ENCODE measurements at places on chromosomes 3 and 15.

DNA sequence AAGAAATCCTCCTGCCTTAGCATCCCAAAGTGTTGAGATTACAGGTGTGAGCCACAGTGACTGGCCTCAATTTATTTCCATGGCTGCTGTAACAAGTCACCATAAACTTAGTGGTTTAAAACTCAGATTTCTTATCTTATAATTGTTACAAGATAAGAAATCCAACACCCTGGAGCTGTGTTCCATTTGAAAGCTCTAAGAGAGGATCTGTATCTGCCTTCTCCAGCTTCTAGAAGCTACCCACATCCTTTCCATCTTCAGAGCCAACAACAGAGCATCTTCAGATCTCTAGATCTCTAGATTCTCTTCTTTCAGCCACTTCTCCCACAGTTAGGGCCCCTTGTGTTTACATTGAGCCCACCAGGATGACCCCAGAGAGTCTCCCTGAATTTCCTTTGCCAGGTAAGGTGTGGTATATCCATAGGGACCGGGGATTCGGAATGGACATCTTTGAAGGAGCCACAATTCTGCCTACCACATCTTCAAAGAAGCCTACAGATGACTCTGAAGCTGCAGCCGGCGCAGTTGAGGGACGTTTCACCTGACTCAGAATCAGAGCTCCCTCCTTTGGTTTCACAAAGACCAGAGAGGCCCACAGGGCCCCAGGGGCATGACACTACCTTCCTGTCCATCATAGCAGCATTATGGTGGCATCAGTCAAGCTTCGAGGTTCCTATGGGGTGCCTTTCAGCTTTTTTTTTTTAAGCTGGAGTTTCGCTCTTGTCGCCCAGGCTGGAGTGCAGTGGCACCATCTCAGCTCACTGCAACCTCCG lies 87.0 kb upstream of the IGF1R start:
- DNase-seq: no peak

GRCh38 chr3:45010811-45011333 lies 15.2 kb upstream of the CLEC3B start:
- no peak for DNase-seq

GRCh38 chr3:87420171-87420570 lies 143.8 kb upstream of the POU1F1 start:
- DNase-seq: no peak

GRCh38 chr15:99566157-99566897 lies 543 bp downstream of the MEF2A start:
- peak; percentile 65 for DNase-seq

DNA sequence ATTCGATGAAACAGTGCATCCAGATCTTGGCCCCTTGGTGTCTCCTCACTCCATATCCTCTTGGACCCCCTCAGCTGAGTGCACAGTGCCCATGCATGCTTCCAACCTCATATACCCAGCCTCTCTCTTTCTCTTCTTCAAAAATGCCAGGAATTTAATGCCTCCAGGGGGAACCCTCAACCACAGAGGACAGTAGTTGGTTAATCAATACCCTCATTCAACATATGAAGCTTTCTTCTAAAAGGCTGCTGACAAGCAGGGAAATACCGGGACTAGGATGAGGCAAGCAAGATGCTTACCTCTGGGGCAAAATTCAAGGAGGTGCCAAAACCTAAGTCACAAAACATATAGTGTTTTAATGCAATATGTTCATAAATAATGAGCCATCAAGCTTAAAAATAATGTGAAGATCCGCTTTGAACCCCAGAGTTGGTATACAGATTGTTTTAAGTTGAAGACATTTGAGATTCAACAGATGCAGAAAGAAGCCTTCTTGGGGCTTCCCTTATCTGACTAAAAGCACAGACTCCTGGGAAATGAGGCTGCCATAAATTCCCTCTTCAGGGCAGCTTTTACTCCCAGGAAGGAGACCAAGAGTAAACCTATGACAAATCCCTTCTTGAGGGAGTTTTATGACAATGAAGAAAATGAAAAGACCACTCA lies 48.2 kb upstream of the FHIT start:
- no peak for DNase-seq

DNA sequence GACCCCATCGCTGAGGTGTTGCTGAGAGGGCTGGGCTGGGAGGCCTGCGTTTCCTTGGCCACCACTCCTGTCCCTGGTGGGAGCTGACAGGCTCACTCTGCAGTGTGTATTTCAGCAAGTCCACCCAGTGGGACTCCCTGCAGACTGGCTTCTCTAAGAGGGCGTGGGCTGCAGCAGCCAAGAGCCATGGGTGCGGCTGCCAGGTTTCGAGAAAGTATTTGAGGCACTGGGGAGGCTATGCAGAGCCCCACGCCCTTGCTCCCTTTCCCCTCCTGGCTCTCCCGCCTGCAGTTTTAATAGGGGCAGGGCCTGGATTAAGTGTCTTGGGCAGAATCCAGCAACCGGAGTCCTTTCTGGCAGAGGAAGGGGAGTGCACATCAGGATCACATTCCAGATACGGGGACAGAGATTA lies 242.1 kb downstream of the THSD4 start:
- DNase-seq: no peak

DNA sequence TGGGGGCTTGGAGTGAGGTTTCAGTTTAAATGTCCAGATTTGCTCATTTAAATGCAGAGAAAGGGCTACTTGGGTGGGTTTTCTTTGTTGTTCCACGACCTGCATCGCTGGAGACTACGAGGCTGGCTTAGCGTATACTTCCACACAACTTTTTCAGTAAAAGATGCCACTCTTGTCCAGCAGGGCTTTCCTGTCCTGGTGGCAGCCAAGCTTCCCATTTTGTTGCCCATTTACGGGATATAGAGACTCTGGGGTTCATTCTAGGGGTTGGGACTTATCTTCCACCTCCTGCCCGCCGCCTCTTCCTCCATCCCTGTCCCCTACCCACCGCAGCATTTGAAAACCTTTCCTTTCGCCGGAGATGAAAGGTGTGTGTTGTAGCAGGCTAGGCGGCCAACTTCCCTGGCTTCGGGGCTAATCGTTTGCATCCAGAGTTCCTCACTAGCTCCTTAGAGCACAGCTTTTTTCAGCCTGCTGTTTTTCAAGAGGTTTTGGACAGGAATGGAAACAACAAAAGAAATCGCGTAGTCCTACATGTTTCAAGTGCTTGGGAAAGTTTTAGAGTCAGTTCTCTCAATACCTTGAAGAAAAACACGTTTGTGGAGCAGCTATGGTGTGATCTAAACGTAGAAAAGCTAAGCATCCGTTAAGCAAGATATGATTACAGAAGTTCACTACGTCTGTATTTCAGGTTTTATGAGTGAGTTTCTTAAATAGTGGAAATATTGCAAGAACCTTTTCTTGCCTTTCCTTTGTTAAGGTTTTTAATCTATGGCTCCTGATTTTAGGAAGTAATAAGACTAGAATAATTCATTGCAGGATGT lies 843 bp downstream of the CHRNA5 start:
- no peak for DNase-seq

- no peak for DNase-seq
These were observed 451.3 kb downstream of the NTRK3 start for GRCh38 chr15:87805117-87805820.

GRCh38 chr3:151935446-151935845 lies 62.0 kb downstream of the SUCNR1 start:
- DNase-seq: no peak

DNA sequence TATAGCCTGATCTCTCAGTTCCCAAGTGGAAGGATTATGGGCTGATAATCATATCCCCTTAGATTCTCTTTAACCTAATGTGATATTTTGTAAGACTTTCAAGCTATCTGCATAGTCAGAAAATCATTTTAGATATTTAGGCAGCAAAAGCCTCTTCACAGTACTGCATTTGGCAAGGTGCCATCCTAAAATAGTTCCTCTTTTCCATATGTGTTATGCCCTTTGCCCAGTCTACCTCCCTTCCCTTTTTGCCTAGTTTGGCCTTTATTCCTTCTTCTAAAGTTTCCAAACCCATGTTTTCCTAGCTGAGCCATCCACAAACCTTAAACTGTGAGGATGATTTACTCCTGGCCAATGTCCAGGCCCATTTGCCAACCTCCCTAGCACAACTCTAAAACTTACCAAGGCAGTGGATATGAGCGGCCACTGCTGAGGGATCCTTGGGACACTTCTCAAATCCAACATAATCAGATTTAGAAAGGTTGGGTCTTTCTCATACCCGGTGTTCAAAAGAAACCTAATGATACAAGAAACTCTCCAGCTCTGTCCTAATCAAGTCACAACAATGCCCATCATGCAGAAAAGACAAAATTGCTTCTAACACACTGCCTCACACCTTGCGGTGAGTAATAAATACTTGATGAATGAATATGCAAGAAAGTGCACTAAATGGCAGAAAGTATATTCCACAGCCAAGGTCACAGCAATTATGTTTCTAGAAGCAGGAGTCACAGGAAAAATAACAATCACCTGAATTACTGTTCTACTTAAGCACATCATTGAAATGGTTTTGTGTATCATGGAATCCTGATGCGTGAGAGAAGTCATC lies 493.9 kb downstream of the NLGN1 start:
- no peak for DNase-seq

DNA sequence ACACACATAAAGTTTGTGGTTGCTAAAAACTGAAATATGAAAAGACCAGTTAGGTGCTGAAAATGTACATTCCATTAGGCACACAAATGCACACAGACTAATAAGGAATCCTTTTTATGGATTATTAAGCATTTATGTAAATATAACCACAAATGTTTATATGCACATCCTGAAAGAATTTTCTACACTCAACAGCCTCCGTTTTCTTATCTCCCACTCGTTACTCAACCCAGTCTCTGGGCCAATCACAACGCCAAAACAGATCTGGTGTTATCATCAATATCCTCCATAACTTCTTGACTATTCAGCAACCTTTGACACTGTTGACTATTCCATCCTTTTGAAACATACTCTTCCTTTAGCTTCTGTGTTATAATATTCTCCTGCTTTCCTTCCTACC lies 136.4 kb downstream of the ATP8B4 start:
- DNase-seq: no peak

DNA sequence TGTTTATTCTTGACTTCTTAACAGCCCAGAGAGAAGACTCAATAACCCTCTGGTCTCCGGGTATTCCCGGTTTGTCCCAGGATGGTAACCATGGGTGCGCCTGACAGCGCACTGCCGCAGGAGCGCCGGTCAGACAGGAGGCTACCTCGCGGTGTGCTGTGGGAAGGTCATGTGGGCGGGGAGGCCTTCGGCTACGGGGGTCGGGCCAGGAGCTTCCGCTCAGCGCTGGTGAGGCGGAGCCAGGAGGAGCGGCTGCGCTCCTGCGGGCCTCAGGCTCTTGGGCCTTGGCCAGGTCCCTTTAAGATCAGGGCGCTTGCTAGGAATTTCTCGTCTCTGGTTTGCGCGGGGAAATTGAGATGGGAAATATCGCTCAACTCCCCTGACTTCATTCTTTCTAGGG lies 182.3 kb upstream of the NDN start:
- DNase-seq: no peak

- no peak for DNase-seq
These were observed 5.9 kb upstream of the C15orf39 start for GRCh38 chr15:75195766-75196241.

DNA sequence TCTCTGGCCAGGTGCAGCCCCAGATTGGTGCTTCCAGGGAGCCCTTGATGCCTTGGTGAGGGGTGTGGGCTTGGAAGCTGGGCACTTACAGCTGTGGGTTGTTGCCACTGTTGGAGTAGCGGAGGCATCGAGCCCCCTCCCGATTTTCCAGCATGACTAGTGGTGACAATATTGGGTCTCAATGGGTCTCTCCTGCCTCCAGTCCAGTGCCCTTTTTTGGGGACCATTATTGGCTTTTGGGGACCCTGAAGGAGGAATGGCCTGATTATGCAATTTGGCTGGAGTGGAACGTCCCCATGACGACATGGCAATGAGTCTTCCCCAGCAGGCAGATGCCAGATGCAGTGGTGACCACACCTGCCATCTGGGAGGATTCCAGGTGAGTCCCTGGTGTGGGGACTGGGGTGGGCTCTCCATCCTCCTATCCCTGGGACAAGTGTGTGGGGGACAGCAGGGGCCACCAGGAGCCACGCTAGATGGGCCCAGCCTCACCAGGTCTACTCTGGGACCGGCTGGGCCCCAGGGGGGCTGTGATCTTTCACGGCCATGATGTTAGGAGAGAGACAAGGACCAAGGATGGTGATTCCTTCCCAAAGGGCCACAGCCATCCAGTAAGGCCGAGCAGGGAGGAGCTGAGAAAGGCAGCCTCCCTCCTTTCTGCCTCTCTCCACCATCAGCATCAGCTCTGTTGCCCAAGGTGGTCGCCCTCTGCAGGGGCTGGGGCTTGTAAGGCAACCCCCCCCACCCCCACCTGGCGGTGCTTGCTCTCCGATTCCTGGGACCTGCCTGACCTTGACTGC lies 196.8 kb downstream of the GOLGA6L6 start:
- no peak for DNase-seq

GRCh38 chr15:71011503-71012155 lies 103.6 kb upstream of the THSD4 start:
- no peak for DNase-seq

DNA sequence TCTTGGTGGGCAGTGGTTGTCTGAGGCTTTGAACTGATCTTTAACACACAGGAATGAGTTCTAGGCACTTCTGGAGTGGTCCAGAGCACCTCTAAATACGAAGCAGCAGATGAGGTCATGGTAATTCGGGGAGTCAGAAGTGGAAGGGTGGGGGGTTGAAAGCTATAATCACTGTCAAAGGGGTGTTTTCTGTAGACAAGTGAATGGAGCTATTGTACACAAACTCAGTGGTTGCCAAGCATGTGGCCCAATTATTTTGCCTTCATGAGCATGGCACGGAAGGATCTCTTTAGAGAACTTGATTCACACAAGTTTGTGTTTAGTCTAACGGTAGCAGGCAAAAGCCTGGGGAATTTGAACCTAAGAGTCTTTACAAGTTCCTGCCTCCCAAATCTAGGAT lies 6.3 kb downstream of the FRMD5 start:
- no peak for DNase-seq

GRCh38 chr15:70036585-70037291 lies 61.0 kb downstream of the TLE3 start:
- DNase-seq: no peak

GRCh38 chr3:139225548-139225947 lies 118.3 kb upstream of the MRPS22 start:
- DNase-seq: no peak

DNA sequence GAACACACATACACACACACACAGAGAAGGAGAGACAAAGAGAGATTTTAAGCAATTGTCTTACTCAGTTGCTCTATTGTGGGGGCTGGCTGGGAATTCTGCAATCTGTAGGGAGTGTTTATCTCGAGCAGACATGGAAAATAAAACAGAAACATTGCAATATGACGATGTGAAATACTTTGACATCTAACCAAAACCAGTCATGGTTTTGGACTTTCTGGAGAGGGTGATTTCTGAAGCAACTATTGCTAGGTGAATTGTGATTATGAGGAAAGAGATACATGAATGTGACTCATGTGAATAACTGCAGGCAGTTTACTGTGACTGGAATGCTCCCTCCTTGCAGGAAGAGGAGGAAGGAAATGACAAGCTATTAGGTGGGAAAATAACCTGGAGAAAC lies 12.3 kb upstream of the PHLDB2 start:
- DNase-seq: no peak

GRCh38 chr15:77674327-77674726 lies 41.6 kb upstream of the LINGO1 start:
- DNase-seq: no peak

GRCh38 chr3:134212967-134213665 lies 37.5 kb downstream of the RYK start:
- peak; percentile 89 for DNase-seq
